Esophagus squamous epithelium (tissue), 5 donors: ENCODE measurements at places on chromosomes 3 and 15.

GRCh38 chr3:162670181-162670580, 1173.6 kb downstream of the OTOL1 start:
- no peak for DNase-seq

DNA sequence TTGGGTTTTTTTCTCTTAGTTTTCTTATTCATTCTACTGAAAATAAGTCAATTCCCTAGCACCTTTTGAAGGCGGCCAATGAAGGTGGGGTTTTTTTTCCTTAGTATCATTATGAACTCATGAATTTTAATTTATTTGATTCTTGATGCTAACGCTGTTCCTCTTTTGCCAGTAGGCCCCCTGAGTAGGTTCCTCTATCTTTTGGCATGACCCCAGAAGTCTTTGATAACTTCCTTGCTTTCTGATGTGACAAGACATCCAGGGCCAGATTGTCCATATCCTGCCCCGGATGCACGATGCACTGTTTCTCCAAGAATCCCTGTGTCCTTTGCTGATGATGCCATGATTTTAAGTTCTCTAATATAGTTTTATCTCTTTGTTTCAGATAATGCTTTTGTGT, 20.6 kb downstream of the LRRK1 start:
- no peak for DNase-seq

DNA sequence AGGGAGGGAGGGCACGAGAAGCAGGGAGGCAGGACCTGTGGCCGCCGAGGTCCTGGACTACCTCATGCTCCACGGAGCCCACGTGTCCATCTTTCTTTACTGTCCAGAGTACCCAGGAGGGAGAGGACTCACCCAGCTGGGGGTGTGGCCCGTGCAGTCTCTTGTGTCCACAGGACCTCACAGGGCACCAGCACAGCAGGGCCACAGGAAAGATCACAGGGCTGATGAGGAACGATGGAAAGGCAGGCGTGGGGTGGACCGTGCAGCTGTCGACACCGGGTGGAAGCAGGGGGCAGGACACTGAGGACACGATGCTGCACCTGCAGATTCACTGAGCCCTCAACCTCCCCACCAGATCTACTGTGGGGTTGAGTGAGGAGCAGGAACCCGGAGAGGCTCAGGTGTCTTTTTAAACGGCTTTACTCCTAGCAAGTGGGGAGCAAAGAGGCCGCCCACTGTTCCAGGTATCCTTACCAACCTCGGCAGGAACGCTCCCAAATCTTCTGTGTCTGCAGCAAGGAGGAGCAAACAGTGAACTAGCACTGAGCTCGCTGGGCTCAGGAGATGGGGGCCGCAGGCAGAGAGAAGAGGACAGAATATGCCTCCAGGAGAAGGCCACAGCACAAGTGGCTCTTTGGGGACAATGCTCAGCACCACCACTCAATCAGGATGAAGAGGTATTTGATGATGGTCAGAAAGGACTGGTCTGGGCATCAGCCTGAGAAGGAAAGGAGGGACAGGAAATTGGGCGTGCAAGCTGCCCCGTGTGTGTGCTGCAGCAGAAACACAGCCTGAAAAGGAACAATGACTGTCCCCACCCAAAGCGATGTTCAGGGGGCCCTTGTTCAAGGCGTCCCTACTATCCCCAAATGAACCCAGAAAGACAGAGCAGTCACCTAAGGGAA, 198.8 kb downstream of the XXYLT1 start:
- DNase-seq, result no peak

DNA sequence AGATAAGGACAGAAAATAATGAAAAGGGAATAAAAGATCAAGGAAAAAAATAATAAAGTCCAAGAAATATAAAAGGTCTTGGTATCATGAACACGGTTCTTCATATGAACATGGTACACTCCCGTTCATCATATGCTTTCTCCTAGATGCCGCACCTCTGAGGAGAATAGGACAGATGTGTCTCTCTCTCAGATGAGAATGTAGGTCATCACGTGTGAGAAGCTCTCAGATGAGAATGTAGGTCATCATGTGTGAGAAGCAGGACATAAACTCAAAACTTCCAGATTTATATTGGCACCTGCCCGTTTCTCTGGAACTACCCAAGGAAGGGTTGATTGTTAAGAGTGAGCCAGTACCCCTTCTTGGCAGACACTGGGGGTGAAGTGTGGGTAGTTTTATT, 29.9 kb upstream of the IQCF6 start:
- DNase-seq, result no peak

DNA sequence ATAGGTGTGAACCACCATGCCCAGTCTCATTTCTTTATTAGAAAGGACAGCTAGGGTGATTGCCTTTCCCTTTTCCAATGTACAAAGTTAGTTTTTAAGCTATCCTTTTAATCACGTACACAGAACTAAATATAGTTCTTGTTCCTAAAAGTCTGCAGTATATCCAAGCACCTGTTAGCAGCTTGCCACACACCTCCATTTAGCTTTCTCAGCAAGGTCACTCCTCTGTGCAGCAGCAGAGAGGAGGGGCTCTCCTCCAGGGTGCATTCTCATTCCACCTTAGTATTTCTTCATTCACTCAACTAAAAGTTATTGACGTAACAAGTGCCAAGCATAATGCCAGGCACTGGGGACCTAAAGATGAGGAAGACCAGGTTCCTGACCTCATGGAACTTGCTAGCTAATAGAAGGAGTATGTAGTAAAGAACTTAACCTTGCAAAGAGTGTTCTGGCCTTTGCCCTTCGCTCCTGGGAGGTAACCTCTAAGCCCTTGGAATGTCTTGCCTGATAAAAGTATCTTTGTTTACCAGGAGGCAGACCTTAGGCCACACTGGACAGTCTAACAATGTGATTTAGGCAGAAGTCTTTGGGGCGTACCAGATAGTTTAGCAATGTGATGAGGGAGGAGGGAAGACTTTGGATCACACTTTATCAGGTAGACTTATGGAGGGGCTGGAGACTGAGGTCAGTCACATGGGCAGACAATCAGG, 12.7 kb upstream of the PTPN9 start:
- DNase-seq, result no peak

- no peak for DNase-seq
Observed at GRCh38 chr3:177746337-177746933, 549.2 kb upstream of the TBL1XR1 start.

DNA sequence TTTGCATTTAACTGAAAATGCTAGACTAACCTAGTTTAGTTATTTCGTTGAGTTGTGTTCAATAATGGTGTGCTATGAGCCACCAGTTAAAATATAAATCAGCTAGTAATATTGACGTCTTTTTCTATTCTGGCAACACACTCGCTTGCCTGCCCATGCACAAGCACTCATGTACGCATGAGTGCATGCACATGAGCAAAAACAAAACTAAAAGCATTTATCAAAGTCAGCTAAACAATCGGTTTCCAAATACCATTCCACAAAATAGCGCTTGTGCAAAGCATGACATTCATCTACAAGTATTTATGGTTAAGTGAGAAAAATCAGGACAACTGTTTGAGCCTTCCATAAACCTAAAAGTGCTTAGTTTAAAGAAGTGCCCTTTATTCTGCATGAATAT, 13.1 kb upstream of the SAMMSON start:
- DNase-seq, result no peak

DNA sequence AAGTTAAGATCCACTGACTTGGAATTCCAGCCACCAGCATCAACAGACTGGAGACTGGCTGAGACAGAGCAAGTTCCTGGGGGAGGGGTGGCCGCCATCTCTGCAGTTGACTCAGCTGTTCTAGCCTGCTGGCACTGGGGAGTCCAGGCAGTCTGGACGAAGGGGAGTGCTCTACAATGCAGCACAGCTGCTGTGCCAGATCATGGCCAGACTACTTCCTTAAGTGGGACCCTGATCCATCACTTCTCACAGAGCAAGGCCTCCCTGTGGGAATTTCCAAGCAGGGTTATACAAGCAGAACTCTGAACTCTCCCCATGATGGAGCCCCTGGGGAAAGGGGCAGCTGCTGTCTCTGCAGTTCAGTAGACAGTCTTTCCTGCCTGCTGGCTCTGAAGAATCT, 35.2 kb downstream of the PYGO1 start:
- DNase-seq, result no peak

DNA sequence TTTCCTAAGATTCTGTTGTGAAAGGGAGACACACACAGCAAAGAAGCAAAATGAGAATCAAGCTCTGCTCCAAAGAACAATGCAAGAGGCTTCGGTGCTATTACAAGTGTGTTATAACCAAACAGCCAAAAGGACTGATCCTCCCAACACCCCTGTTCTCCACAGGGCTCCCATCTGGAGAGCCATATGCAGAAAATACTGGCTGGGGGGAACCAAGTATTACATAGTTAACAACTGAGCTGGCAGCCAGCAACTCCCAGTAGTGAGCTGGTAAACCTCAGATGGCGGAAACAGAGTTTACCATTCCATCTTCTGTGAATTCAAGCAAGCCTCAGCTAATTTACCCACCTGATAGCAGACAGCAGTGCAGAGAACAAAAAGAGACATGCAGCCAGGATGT, 156.4 kb downstream of the NTRK3 start:
- no peak for DNase-seq

- no peak for DNase-seq
Observed at GRCh38 chr3:143538577-143538981, 309.7 kb downstream of the SLC9A9 start.

GRCh38 chr3:158970006-158970405, 168.2 kb downstream of the MFSD1 start:
- no peak for DNase-seq

- DNase-seq, result no peak
Observed at GRCh38 chr3:26099692-26100091, 309.8 kb downstream of the OXSM start.

- no peak for DNase-seq
Observed at GRCh38 chr3:81170298-81170697, 591.1 kb downstream of the GBE1 start.

DNA sequence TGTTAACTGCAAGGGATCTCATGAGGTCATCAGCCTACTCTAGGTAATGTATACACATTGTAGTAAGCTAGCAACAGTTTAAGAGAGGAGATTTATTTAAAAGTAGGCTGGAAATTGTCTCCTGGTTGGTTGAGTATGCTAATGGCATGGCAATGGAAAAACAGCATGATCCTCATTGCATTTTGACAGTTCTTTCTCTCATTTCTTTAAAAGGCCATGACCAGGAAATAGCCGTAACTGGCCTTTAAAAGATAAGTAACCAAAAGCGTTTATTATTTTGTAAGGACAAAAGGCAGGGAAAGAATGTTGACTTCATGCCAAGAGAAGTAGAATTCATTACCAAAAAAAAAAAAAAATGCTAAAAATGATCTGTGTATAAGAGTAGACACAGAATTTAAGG, 310.3 kb downstream of the FGF12 start:
- DNase-seq, result no peak

- peak; percentile 11 for DNase-seq
Observed at GRCh38 chr3:126679318-126679751, 24.4 kb upstream of the TXNRD3 start.

DNA sequence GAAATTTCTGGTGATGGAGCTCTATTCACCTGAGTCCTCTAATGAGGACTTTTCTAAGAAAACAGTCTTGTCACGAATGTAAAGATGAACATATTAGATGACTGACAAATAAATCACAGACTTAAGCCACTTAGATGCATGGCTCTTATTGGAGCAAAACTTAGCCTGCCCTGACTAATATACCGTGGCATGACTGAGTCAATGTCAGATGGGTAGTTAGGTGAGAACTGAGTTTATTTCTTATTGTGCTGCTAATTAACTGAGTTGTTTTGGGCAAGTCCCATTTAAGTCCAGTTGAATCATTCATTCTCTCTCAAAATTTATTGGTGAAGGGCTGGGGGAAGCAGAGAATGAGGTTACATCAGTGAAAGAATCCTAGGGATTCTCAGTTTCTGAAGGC, 459.8 kb downstream of the MCTP2 start:
- DNase-seq, result no peak

GRCh38 chr3:126212620-126213378, 32.4 kb upstream of the ALDH1L1 start:
- DNase-seq, result no peak

GRCh38 chr3:108420926-108421325, 89.5 kb downstream of the MYH15 start:
- DNase-seq, result no peak

- DNase-seq, result no peak
Observed at GRCh38 chr15:23869396-23869795, 182.3 kb upstream of the NDN start.

DNA sequence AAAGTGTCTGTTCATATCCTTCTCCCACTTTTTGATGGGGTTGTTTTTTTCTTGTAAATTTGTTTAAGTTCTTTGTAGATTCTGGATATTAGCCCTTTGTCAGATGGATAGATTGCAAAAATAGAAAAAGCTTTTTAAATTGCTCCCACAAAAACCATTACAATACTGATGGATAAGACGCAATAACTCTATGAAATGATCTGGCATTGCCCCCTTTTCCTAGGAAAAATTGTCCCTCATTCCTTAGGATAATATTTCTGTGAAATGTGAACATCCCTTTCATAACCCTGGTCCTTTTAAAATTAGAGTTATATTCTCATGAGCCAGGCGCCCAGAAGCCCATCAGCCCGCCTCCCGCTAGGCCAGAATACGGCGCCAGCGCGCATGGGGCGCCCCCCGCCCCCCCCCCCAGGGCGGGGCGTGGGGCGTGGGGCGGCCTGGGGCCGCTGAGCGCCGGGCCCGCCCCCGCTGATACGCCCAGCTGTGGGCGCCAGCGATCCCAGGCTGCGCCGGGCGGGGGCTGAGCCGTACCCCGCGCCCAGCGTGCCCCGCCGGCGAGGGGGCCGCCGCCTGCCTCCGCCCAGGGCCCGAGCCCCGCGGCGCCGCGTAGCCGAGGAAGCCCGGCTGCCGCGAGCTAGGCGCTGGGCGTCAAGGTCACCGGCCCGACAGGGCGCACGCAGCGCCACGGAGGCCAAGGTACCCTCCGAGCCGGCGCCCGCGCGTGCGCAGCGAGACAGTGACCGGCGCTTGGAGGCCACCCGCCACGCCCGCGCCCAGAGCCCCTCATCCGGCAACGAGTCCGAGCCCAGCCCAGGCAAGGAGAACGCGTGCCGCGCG, 11.1 kb upstream of the ROPN1B start:
- no peak for DNase-seq

- no peak for DNase-seq
Observed at GRCh38 chr15:36178303-36178633, 401.2 kb upstream of the CDIN1 start.

DNA sequence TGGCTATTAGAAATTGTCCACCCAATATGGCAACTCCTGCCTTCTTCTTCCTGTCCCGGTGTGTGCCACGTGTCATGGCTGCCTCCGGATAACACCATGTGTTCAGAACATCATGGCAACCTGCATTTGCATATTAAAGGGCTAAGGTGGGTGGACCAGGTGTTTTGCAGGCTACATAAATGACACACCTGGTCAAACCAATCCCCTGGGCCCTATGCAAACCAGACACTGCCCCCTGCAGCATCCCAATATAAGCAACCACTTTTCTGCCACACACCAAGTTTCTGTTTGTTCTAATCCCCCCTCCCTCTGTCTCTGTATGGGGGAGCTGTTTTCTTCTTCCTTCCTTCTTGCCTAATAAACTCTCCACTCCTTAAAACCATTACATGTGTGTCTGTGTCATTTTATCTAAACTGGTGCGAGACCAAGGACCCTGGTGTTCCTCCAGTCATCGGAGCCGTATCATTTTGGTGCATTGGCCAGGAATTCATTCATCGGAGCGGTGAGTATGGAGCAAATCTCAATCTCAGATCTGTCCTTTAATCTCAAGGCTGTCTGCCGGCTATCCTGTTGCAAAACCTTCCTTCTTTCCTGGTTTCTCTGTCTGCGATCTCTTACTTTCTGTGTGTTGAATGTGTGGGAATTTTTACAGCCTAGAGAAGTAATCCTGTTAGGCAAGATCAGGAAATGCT, 44.5 kb downstream of the NCEH1 start:
- DNase-seq, result no peak
